Stromal cell of bone marrow (primary cell): ENCODE measurements at places on chromosomes 1 and 21.

DNA sequence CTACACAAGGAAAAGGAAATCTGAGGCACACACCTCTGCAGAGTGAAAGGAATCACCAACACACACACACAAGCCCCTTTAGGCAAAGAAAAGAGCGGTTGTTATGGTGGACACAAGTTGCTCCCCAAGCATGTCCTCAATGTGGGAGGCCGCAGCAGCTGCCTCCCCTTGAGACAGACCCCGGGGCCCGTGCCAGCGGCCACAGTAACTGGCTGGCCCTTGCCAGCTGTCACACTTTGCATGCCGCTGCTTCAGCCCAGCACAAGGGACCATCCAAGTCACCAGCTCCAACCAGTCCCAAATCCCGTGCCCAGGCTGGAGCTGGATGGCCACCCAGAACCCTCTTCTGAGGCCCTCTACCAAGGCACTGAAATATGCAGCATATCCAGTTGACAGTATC is 2.9 kb upstream of the OLIG1 start:
- DNase-seq: no peak

DNA sequence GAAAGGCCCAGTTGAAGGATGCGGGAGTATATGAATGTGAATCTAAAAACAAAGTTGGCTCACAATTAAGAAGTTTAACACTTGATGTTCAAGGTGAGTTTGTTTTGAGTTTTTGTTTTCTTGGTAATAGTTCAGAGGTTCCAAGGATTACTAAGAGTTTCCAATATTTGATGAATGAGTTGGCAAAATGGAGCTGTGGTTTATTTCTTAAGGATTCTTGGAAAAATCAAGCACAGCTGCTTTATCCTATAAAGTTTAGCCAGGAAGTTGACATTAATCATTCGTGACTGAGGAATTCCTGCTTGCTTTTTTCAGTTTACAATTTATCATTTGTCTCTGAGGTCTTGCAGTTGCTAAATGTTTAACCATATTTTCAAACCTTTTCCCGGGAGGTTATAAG is 15.1 kb downstream of the VCAM1 start:
- DNase-seq: peak; percentile 78

DNA sequence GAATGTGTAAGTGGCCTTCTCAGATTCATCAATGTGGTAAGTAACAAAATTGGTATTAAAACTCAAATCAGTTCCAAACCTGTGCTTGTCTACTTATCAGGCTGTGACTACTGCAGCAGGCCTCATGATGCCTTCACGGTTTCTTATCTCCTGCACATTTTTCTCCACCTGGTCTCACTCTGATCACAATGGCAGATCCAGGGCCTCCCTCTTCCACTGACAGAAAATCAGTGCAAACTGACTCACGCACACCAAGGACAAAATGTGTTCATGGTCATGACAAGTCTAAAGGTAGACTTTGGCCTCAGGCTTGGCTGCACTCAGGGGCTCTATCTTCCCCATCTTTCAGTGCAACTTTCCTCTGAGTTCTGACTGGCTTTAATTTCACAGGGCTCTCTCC is 56.7 kb upstream of the ATP1A1 start:
- DNase-seq: no peak

DNA sequence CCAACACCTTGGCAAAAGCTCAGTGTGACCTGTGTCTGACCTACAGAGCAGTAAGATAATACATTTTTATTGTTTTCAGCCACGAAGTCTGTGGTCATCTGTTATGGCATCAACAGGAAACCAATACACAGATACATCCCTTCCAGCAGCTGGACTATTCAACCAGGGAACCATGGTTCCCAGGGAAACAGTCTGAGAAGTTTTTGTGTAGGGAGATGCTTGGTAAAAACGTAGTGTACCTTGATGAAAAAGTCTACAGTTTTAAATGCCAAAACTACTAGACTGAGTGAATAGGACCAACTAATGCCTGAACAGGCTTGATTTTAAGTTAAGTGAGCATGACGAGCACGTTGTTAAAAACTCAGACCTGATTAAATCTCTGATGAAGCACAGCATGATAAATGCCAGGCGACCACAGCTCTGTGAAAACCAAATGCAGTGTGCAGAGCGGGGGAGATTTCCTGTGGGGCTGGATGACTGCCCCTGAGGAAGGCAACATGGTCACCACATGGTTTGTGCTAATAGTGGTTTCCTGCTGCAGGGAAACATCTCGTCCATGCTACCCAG is 228.9 kb downstream of the TNR start:
- no peak for DNase-seq

DNA sequence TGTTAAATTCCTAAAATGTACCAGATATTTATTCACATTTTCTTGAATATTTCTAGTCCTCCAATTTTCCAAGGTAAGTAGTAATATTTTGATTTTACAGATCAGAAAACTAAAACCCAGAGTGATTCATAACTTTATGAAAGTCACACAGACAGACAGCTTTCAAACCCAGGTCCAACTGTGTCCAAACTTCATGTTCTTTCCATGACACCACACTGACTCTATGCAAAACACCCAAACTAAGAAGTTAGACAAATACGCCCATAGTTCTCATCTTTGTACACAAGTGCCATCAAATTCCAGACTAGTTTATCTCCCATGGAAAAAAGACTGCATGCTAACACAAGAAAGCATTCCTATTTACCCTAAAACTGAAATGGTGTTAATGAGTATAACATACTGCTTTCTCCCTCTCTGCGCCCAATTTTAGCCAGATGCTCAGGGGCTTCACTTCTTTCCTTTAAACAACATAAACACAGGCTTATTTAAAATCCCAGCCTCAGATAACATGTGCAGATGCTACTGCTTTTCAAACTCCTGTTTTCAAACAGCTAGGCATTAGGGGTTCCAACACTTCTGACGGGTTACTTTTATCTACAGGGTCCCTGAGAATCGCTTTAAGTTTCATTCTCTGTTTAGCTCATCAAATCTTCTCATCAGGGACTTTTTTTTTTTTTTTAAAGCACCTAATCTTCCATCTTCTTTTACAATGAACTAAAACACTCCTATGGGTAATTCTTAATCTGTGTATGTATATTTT is 44.6 kb downstream of the WASF2 start:
- DNase-seq: no peak

- no peak for DNase-seq
Measured at GRCh38 chr1:228372183-228373003, 34.2 kb downstream of the TRIM11 start.

- no peak for DNase-seq
Measured at GRCh38 chr1:59178339-59179187, 118.3 kb upstream of the FGGY start.

DNA sequence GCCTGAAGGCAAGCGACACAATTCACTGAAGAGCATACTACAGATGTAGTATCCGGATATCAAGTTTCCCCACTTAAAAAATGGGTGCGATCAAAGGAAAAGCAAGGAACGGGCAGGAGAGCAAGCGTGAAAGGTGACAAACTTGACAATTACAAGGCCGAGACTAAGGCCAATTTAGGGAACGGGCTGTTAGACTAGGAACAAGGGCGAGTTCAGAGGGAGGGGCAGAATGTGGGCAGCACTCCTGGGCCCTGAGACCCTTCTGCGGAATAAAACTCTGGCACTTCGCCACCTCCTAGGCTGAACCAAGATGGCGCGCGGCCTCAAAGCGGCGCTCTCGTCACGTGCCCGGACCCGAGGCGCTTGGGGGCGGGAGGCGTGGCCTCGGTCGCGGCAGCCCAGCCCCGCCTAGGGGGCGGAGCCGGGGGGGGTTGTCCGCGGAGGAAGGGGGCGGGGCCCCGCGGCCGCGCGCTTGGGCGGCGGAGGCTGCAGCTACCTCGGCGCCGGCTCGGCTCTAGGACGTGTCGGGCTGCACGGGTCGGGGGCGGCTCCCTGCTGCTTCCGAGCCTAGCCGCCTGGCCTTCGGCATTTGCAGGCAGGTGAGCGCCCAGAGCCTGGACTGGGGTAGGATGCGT is at the start of gene PPFIA4:
TSS of gene PPFIA4 (plus strand) at position 461 of the 635 bp plus-strand sequence. CDS start 12,518 bp downstream, outside the sequence.
- DNase-seq: peak; percentile 69

DNA sequence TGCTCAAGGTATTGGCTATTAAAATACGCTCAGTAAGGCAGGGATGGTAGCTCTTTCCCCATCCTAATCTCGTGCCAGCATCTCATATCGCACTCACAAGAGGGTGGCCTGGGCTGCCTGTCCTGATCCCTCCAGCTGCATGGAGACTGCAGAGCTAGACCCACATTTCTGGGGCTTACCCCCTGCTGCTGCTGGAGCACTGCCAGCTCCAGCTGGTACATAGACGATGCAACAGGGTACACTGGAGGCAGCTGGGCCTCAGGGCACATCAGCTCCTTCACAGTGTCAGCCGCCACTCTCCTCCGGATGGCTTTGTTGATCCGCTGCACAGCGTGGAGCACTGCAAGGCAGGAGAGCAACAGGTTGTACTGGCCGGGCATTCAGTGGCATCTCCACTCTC is 16.0 kb downstream of the IQGAP3 start:
- no peak for DNase-seq

- no peak for DNase-seq
Measured at GRCh38 chr1:11158291-11158690, 30.9 kb upstream of the ANGPTL7 start.

- no peak for DNase-seq
Measured at GRCh38 chr21:42544544-42544943, 30.9 kb downstream of the SLC37A1 start.

DNA sequence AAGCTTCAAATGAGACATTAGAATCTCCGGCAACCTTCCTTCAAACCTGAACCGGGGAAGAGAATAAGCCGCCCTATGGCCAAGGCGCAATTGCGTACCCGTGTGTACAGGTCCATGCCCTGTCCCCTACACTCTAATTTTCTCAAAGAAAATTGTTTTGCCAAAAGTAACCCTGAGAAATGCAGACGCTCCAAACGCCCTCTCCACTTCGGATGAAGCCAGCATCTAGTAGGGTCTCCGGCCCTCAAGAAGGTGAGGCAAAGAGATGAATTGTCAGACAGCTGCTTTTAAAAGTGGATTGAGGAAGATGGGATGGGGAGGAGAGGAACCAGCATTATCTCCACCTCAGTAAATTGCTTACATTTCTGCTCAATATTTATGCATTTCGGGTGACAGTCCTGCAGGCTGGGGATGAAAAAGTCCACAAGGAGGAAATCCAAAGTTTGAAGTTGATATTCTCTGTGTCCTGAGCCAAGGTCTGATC is 630 bp upstream of the LHX9 start:
- DNase-seq: no peak

DNA sequence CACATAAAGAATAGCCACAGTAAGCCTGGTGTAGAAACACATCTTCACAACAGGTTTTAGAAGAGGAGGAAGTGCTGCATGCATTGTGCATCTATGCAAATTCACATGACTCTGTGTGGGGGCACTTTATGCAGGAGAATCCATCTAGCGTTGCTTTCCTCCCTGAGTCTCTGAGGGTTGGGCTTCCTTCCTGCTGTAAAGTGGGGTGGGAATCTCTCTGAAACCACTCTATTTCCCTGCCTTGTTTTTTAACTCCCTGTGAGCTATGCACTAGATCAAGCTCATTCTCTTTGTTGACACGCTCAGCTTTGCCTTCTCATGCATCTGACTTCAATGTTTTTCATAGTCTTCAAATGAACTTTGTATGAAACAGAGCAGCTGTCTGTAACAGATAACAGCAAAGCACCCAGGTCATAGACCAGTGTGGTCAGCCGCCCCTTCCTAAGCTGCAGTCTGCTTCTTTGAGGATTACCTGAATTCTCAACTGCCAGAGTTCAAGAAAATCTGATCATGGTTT is 102.7 kb upstream of the DPH5 start:
- no peak for DNase-seq

DNA sequence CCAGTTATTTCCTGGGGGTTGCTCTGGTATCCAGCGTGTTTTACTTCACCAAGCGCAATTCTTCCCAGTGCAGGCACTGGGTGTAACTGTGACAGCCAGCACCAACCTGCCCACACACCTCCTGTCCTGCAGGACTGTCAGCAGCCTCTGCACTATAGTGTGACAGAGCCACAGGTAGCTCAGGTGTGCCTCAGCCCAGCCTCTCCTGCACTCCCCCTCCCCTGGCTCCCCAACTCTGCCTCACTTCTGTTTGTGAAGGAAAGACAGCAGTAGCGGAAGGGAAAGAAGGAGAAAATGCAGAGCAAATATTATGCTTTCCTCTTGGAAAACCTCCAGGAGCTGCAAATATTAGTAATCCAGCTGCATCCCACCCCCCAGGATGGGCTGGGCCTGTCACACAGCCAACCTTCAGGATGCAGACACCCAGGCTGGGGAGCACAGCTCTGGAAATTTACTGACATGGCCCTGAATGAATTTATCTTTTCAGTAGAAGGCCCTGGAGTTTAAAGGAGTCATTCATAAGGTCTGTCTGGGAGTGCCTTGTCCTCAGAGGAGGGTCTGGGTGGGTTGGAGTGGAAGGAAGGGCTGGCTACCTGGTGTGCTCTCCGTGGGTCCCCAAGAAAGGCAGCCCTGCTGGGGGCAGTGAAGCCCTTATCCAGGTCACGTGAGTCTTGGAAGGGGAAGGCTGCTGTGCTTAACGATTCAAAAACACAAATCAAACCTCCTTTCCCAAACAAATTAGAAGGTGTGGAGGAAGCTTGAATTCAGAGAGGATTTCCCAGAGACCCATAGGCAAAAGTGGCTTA is 20.9 kb downstream of the CAPN2 start:
- no peak for DNase-seq

DNA sequence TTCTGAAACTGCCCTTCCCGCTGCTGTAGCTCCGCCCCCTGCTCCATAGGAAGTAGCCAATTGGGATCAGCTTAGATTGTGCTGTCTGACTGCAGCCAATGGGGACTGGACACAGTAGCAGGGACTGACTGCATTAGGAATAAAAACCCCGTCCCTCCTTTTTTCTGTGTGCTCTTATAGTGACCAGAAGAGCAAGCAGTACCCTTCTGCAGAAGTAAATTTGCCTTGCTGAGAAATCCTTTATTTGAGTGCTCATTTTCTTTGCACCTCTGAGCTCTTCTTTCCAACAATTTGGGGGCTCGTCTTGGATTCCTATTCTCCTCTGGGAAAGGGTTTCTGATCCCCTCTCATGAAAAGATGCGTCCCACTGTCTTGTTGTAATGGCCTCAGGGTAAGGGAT is 16.2 kb downstream of the OR2L13 start:
- DNase-seq: no peak

- no peak for DNase-seq
Measured at GRCh38 chr1:205450448-205450847, 5.4 kb downstream of the BLACAT1 start.
